ENCODE measurements at places on chromosomes 3 and 15. TPM values are rescaled to one million over a fixed set of nuclear protein-coding genes. Genes with fewer than 3 reads are reported as not detected.

- no peaks in the 10 kb centered on the region for H3K27me3 ChIP-seq
- no peaks in the 10 kb centered on the region for H3K36me3 ChIP-seq
- H3K27ac ChIP-seq = no peak overlapping the region
- H3K4me3 ChIP-seq = no peak overlapping the region
Observed at GRCh38 chr15:93645594-93645993, 556.6 kb upstream of the RGMA start.

GRCh38 chr3:197372047-197372661, 73.7 kb upstream of the DLG1 start:
- H3K4me1 ChIP-seq = no peaks in the 10 kb centered on the region
- H3K36me3 ChIP-seq = no peaks in the 10 kb centered on the region
- H3K27ac ChIP-seq = no peak overlapping the region
- no peak for DNase-seq
- H3K27me3 ChIP-seq = peaks cover 8% of the 10 kb centered on the region
- no peak overlapping the region for H3K4me3 ChIP-seq

DNA sequence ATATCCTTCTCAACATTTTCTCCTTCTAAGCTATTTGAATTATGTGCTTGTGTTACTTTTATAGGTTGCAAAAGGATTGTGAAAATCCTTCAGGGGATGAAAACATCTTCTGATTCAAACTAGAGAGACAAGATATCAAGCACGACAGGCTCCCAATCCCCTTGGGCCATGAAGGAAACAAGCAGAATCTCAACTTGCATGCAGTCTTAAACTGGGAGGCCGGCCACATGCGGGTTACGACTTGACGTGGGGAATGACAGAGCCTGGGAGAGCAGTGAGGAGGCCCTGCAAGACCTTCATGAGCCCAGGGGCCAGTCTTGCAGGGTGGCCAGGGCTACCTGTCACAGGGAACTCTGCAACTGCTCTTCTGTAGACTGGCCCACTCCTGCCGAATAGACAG, 94.4 kb downstream of the SCN11A start:
- no peaks in the 10 kb centered on the region for H3K27me3 ChIP-seq
- H3K4me3 ChIP-seq = no peak overlapping the region
- no peaks in the 10 kb centered on the region for H3K36me3 ChIP-seq
- no peak for DNase-seq
- H3K4me1 ChIP-seq = no peaks in the 10 kb centered on the region

DNA sequence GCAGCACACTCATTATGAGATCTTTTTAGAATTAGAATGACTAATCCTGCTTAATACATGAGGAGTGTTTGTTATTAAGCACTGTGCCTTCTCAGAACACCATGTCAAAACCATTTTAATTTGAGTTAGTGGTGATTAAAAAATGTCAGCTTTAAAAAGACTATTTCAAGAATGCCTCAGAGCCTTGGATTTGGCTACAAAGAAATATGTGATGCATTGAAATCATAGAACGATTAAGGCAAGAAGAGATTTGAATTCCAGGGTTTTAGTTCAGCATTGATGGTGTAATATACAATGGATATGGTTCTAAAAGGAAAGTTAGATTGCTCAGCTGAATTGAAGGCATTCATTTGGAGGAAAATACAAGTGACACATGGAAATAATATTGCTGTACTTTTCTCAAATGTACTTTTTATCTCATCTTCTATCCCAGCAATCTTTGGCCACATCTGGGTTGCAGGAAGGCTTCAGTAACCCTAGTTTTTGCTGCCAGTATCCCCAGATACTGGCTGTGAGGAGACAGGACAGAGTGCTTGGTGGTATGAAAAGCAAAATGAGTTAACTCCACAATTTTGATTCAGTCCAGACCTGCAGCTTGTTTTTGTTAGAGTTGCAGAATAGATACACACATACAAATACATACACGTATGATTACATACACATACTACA, 303.8 kb downstream of the CLSTN2 start:
- no peak overlapping the region for H3K27ac ChIP-seq
- peaks cover 9% of the 10 kb centered on the region for H3K27me3 ChIP-seq
- H3K4me1 ChIP-seq = no peaks in the 10 kb centered on the region
- H3K36me3 ChIP-seq = no peaks in the 10 kb centered on the region
- no peak overlapping the region for H3K4me3 ChIP-seq
- DNase-seq = no peak

DNA sequence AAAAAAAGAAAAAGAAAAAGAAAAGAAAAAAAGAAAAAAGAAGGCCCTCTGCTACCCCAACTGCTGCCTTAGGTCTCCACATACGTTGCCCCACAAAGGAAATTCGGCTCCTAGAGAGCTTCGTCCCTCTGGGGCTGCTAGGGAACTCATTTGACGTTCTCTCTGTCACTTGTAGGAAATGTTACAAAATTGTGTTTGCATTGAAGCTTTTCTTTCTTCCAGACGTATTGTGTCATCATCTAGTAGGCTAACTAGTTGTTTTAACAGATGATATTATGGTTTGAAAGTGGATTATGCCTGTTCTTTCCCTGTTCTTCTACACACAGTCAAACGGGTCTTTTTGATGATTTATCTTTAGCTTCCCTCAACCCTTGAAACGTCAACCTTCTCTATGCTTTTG, 125.3 kb downstream of the BDH1 start:
- no peak for DNase-seq
- H3K27me3 ChIP-seq = peaks cover 41% of the 10 kb centered on the region
- peaks cover 30% of the 10 kb centered on the region for H3K4me1 ChIP-seq

- no peak for DNase-seq
- H3K36me3 ChIP-seq = no peaks in the 10 kb centered on the region
- H3K4me1 ChIP-seq = peaks cover 53% of the 10 kb centered on the region
- peak overlapping the region; percentile 45 for H3K4me3 ChIP-seq
- H3K27me3 ChIP-seq = peaks cover 7% of the 10 kb centered on the region
Observed at GRCh38 chr15:91855684-91856489, 2.4 kb downstream of the SLCO3A1 start.

DNA sequence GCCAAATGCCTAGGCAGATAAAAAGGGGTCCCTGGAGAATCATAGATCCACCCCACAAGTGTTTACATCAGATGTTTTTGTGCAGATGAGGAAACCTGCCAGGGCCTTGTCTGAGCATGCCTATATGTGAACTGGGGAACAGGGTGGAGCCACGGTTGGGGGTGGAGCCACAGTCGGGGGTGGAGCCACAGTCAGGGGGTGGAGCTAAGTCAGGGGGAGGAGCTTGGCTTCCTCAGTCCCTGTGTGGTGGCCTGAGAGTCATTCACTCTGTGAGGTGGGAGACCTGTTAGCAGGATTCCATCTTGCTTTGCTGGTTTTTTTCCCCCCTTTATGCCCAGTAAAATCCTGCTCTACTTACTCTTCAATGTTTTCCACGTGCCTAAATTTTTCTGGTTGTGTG, 57.8 kb upstream of the TGFBR2 start:
- H3K4me1 ChIP-seq = peaks cover 36% of the 10 kb centered on the region
- peak; percentile 27 for DNase-seq
- H3K4me3 ChIP-seq = no peak overlapping the region
- no peak overlapping the region for H3K27ac ChIP-seq

- H3K4me3 ChIP-seq = no peak overlapping the region
- H3K27ac ChIP-seq = no peak overlapping the region
- no peaks in the 10 kb centered on the region for H3K27me3 ChIP-seq
- no peaks in the 10 kb centered on the region for H3K4me1 ChIP-seq
- DNase-seq = no peak
- H3K36me3 ChIP-seq = no peaks in the 10 kb centered on the region
Observed at GRCh38 chr15:62783303-62783957, 259.1 kb upstream of the TPM1 start.

GRCh38 chr15:88401251-88401995, 65.8 kb downstream of the MRPL46 start:
- peaks cover 4% of the 10 kb centered on the region for H3K27me3 ChIP-seq
- peaks cover 6% of the 10 kb centered on the region for H3K4me1 ChIP-seq
- no peaks in the 10 kb centered on the region for H3K36me3 ChIP-seq
- H3K4me3 ChIP-seq = no peak overlapping the region
- H3K27ac ChIP-seq = no peak overlapping the region

DNA sequence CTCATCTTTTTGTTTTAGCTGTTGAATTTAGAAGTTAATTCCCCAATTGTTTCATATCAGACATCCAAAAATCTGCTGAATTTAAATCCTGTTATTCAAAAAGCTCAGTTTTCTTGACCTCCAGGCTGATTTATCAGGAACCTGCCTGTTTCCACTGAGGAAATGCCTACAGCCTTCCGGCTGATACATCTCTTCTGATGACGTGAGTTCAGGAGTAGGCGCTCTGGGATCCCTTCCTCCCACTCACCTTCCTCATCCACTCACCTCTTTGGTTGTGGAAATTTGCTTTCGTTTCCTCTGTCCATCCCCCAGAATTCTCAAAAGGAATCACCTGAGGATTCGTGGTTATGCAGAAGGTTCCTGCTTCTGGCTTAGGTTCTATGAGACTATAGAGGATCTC, 55.4 kb upstream of the ALDH1A3 start:
- peaks cover 62% of the 10 kb centered on the region for H3K27me3 ChIP-seq
- no peak overlapping the region for H3K4me3 ChIP-seq
- no peaks in the 10 kb centered on the region for H3K36me3 ChIP-seq
- H3K4me1 ChIP-seq = peaks cover 3% of the 10 kb centered on the region

DNA sequence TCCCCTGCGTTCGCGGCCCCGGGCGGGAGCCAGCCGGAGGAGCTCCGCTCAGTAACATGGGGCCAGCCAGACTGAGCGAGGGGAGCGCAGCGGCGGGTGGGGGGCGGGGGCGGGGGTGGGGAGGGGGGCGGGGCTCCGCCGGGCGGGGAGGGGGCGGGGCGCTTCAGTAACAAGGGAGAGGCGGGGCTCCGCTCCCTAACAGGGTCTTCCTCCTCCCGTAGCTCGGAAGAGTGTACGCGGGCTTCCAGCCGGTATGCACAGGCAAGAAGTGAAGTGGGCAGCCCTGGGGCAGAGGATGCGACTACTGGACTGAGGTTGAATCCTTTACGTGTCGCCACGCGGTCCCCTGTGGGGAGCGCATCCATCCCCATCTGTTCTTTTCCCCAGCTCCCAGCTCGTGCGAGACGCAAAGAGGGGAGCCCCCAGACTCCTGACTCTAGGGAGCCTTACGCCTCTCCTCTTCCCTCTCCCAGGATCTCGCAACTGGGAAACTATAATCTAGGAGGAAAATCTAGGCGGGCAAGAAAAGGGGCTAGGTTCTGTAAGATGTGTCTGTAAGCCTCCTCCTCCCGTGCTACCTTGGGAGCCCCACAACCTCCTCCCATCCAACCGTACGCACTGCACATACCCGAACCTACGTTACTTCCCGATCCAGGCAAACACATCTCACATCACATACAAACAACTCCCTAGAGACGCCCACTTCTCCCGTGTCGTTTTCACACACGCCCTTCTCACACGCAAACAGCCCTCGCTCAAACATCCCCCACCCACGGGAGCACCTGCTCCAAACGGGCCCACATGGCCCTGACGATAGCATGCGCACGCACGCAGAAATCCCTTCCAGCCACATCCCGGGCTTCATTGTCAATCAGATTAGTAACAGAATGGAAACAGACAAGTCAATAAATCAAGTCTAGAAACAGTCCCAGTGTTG, at the start of gene SHF:
Gene SHF, minus strand, starts transcription at position 73 of the 937 bp plus-strand sequence. Its CDS starts 15 bp downstream, at position 58.
- peak; percentile 83 for DNase-seq
- no peaks in the 10 kb centered on the region for H3K27me3 ChIP-seq
- peak within 1 kb of the TSS; percentile 89 for H3K4me3 ChIP-seq

- no peaks in the 10 kb centered on the region for H3K4me1 ChIP-seq
- H3K27ac ChIP-seq = no peak overlapping the region
- no peaks in the 10 kb centered on the region for H3K36me3 ChIP-seq
- H3K4me3 ChIP-seq = no peak overlapping the region
- DNase-seq = no peak
Observed at GRCh38 chr15:85943791-85944190, 135.9 kb upstream of the AGBL1 start.

DNA sequence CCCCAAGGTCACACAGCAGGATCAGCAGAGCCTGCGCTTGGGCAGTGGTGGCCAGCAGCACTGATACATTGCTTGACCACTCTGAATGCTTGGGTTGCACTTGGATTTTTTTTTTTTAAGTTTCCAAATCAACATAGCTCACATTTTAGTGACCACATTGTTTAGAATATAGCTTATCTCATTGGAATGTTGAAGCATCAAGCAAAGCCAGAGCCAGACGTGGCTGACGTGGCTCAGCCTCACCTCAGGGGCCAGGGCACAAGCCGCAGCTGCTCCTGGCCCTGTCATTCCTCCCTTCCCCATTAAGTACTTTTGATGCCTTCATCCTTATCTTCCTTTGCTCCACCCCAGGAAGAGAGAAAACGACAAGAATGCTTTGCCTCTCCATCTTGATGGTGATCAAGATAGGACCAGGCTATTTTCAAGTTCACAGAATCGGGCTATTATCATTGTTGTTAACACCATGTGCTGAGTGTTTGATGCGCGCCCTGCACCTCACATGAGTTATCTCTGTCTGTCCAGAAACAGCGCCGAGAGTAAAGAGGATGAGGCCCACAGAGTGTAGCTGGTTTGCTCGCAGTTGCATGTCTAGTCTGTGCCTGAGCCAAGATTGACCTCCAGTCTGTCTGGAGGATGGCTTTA, 75.8 kb downstream of the AAGAB start:
- no peak overlapping the region for H3K27ac ChIP-seq
- H3K27me3 ChIP-seq = no peaks in the 10 kb centered on the region
- H3K4me3 ChIP-seq = no peak overlapping the region
- DNase-seq = no peak
- peaks cover 25% of the 10 kb centered on the region for H3K4me1 ChIP-seq

GRCh38 chr3:182808041-182808770, 14.9 kb downstream of the ATP11B start:
- no peak overlapping the region for H3K4me3 ChIP-seq
- peaks cover 52% of the 10 kb centered on the region for H3K4me1 ChIP-seq
- no peaks in the 10 kb centered on the region for H3K27me3 ChIP-seq
- no peak overlapping the region for H3K27ac ChIP-seq
- peaks cover 20% of the 10 kb centered on the region for H3K36me3 ChIP-seq

GRCh38 chr15:26433818-26434217, 339.0 kb downstream of the GABRB3 start:
- no peaks in the 10 kb centered on the region for H3K36me3 ChIP-seq
- DNase-seq = no peak
- no peak overlapping the region for H3K27ac ChIP-seq
- H3K4me3 ChIP-seq = no peak overlapping the region
- no peaks in the 10 kb centered on the region for H3K4me1 ChIP-seq

GRCh38 chr3:123444744-123445143, 4.1 kb downstream of the ADCY5 start:
- H3K4me3 ChIP-seq = no peak overlapping the region
- no peak overlapping the region for H3K27ac ChIP-seq
- H3K4me1 ChIP-seq = no peaks in the 10 kb centered on the region
- DNase-seq = no peak
- peaks cover 55% of the 10 kb centered on the region for H3K27me3 ChIP-seq
- H3K36me3 ChIP-seq = no peaks in the 10 kb centered on the region

GRCh38 chr3:172675441-172676193, 35.2 kb downstream of the NCEH1 start:
- no peak overlapping the region for H3K4me3 ChIP-seq
- H3K36me3 ChIP-seq = peaks cover 4% of the 10 kb centered on the region
- DNase-seq = no peak
- no peak overlapping the region for H3K27ac ChIP-seq
- no peaks in the 10 kb centered on the region for H3K27me3 ChIP-seq
- peaks cover 3% of the 10 kb centered on the region for H3K4me1 ChIP-seq

GRCh38 chr3:141412087-141412935, 44.0 kb downstream of the ZBTB38 start:
- no peaks in the 10 kb centered on the region for H3K27me3 ChIP-seq
- peak overlapping the region; percentile 81 for H3K4me3 ChIP-seq
- peaks cover 19% of the 10 kb centered on the region for H3K36me3 ChIP-seq
- peak; percentile 40 for DNase-seq
- H3K27ac ChIP-seq = peak overlapping the region; percentile 98

The SLC28A2 gene
- not detected for total RNA-seq

The STRIT1 gene
- not detected for total RNA-seq

The SQOR gene
- 57.0 TPM for total RNA-seq

The MUC20 gene
- 0.26 TPM for total RNA-seq
